ENCODE measurements at places on chromosomes 7 and 10.
A peak's percentile ranks its signal among the peaks of the same experiment; 100 is the strongest.

DNA sequence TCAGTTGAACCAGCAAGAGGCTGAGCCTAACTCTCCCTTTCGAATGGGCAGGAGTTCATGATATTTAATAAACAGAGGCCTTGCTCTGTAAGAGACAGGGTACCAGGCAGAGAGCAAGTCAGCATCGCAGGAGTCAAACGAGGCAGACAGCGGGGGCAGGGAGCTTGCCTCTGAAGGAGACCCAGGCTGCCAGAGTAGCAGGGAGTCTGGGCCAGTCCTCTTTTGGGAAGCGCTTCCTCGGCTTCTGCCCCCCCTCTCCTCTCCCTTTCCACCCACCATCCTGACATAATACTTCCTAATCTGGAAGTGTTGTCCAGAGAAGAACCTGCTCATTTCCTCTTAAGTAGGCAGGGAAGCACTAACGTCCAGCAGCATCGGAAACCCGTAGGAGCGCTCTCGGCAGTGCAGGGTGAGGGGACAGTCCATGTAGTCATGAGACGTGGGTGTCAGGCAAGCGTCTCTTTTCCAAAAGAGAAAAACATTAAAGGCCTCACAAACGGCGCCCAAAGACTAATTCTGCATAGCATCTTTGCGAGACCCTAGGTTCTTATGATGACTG is 171.1 kb downstream of the EGFR start:
- no peak for DNase-seq

DNA sequence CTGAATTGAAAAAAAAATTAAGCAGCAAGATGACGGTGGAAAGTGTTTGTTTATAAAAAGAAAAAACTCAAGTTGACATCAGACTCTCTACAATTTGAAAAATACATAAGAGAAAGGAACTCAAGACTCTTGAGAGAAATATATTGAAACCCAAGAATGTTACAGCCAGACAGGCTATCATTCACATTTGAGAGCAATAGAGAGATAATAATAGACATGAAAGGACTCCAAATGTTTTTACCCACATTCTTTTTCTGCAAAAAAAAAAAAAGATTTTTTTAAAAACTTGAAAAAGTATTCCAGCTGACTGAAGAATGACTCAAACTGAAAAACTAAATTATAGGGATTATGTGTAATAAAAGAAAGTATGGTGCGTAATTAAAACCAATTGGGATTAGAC is 532.4 kb downstream of the INHBA start:
- DNase-seq, result no peak

DNA sequence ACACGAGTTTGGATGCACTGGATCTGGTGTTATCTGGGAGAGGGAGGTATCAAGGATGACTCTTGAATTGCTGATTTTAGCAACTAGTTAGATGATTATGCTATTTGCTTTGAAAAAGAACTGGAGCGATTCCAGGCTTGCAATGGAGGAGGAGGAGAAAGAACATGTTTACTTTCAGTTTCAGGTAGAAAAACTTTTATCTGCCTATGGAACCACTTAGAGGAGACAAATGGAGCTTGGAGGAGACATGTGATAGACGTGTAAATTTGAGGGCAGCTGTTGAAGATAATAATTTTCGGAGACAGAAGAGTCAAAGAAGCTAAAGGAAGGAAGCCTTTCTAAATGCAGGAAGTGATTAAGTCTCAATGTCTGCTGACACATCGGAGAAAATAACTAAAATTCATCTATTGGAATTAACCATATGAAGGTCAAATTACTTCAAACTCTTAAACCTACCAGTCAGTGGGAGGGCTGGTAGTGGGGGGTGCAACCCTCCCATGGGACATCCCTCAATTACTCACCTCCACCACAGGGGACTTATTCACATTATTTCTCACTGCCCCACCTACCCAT is 56.4 kb upstream of the GNAI1 start:
- peak; percentile 27 for DNase-seq

- no peak for DNase-seq
Observed at GRCh38 chr10:116536810-116537209, 8.9 kb upstream of the PNLIP start.

GRCh38 chr7:2629746-2630681 is 1.8 kb upstream of the TTYH3 start:
- no peak for DNase-seq

DNA sequence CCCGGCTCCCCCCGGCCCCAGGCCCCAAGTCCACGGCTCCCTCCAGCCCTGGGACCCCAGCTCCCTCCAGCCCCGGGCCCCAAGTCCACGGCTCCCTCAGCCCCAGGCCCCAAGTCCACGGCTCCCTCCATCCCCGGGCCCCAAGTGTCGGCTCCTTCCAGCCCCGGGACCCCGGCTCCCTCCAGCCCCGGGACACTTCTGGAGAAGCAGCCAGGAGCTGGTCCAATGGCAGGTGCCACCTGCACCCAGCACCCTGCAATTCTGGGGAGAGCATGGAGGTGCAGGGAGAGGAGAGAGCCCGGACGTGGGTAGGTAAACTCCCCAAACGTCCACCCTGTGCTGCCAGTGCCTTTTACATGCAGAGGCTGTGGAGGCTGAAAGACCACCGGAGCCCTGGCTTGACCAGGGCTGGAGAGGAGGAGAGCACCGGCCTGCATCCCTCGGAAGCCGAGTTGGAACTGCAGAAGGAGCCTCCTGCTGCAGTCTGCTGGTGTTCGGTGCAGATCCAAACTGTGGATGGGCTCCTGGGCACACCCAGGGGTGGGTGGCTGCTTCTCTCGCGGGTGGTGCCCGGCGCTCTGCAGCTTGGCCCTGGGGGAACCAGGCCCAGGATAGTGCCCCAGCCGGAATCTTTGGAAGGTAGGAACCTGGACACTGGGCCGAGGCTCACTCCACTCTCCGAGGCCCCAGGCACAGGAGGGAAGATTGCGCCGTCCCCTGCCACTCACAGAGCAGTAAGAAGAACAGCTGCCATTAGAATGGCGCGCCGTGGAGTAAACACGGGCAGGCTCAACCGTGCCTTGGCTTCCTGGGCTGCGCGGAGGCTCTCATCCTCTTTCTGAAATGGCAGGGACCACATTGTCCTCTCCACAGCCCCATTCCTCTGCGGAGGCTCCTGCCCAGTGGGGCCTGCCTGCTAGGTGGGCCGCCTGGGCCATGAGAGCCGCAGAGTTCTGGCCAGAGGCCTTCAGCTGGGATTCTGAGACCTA is 14.7 kb downstream of the SHH start:
- no peak for DNase-seq

DNA sequence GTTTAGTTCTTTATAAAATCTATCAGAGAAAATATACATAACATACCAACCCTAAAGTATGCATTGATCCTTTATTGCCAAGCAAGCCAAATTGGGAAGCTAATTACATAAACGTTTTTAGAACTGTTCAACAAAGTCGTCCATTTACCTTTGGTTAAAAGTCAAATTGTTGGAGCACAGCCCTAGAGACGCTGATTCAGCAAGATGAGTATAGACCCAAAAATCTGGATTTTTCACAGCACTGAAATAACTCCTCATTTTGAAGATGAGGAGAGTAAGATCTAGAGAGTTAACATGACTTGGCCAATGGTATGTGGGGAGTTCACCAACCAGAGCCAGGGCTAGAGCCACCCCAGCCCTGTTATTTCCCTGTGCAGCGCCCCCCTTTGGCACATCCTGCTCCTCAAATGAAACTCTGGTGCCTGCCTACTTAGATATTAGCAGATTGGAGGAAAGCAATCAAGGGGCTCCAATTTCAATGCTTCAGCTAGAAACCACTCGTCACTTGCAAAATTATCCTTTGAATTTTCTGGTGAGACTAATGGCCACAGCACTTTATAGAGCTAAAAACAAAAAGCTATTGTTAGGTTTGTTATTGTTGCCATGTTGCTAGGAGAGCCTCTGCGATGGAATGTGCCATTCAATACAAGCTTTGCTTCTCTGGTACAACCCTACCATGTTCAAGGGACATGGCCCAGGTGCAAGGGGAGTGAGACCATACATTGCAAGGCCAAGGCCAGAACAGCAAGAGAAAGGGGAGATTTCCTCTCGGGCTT is 132.6 kb upstream of the ZEB1 start:
- DNase-seq, result no peak

DNA sequence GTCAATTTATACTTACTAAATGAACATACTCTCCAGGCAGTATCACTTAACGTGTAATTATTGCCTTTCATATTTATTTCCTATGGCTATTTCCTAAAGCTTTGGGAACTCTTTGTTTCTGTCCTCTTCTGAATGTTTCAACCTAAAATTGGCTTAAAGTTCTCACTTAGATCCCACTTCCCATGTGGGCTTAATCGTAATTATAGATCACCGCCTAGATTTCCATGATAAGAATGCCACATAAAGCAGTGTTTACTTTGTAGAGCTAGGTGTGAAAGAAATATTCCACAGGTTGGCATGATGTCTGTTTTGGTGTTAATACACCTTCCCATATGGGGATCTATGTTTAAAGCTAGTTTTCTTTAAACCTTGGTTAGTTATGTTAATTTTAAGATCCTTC is 1.5 kb downstream of the HDAC9 start:
- DNase-seq, result no peak

- DNase-seq, result no peak
Observed at GRCh38 chr7:104271948-104272347, 56.5 kb upstream of the LHFPL3 start.

- DNase-seq, result no peak
Observed at GRCh38 chr10:95273393-95274312, 17.1 kb downstream of the PDLIM1 start.

GRCh38 chr7:156017431-156017830 is 205.2 kb upstream of the SHH start:
- DNase-seq, result no peak

GRCh38 chr7:143261901-143262300 is 1.3 kb upstream of the GSTK1 start:
- no peak for DNase-seq

DNA sequence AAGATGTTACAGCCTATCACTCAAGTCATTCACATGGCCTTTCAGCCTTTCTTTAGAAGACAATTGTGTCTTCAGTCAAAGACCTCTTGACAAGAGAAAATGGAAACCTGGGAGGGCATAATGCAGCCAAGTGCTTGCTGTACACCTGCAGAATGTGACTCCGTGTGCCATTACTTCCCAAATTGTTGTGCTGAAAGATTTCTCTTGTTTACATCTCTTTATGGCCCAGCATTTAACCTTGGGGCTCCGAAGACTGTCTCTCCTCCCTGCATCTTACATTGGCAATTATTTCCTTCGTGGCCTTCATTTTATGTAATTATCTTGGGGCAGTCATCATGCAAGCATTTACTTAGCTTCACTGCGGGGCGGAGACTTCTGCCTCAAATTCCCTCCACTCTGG is 287.0 kb downstream of the TCF7L2 start:
- DNase-seq, result no peak

- no peak for DNase-seq
Observed at GRCh38 chr10:21145751-21146435, 248.8 kb upstream of the NEBL start.

DNA sequence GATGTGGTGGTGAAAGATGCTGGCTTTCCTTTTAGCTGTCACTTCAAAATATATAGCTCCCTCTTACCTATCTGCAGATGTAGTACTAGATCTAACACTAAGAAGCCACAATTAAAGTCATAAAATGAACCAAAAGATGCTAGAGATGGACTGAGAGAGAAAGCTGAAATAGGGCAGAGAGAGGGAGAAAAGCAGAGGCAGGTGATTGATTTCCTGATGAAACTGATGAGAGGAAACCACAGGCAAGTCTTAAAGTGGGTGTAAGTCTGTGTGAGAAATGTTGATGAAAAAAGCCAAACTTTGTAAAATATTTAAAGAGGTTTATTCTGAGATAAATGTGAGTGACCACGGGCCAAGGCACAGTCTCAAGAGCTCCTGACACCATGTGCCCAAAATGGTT is 194.3 kb upstream of the MBL2 start:
- DNase-seq, result no peak

DNA sequence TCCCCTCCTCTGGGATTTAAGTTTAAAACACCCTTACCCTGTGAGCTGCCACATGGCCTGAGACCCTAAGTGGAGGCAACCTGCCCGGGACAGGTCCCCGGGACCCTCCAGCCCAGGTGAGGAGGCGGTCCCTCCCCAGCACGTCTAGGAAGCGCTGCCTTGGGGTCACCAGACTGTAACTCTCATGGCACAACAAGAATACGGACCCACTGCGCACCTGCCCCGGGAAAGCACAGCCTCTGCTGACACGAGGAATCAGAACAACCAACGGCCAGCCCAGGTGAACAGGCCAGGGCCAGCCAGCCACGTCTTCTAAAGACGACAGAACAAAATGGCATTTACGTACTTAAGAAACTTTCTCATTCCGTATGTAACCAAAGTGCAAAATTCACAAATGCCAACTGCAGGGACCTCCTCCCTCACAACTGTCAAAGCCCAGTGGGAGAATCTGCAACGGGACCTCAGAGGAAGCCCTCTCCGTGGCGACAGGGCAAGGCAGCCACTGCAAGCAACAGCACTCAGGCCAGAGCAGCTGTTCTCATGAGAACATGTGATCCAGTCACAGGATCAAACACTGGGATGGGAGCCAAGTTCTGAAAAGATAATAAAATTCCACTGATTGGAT is 208.4 kb downstream of the DIP2C start:
- DNase-seq, result no peak

DNA sequence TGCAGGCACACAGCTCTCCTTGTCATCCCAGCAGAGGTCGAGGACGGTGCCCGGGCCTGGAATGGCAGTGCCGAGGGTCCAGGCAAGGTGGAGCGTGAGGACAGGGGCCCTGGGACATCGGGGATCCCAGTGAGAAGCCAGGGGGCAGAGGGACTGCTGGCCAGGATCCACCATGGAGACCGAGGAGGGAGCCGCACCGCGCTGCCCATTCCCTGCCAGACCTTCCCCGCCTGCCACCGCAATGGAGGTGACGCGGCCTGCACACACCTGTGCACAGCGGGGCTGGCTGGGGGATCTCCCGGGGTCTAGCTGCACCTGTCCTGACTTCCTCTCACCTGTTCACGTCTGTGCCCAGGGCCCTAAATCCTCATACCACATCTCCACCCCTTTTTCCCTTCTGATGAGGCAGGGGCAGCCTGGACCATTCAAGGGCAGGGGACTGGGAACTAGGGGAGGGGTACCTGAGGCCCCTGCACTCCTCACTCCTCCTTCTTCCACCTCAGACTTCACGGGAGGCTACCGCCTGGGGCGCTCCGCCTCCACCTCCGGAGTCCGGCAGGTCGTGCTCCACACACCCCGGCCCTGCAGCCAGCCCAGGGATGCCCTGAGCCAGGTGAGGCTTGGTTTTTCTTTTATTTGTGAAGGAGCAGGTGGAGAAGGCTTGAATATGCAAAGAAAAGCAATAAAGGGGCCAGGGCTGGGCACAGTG is 6.9 kb downstream of the NYAP1 start:
- no peak for DNase-seq

All from Kasumi-1 (cell line).